GM23248 (cell line): ENCODE measurements at places on chromosomes 12 and 14. TPM values are rescaled to one million over a fixed set of nuclear protein-coding genes. Genes with fewer than 3 reads are reported as not detected.

DNA sequence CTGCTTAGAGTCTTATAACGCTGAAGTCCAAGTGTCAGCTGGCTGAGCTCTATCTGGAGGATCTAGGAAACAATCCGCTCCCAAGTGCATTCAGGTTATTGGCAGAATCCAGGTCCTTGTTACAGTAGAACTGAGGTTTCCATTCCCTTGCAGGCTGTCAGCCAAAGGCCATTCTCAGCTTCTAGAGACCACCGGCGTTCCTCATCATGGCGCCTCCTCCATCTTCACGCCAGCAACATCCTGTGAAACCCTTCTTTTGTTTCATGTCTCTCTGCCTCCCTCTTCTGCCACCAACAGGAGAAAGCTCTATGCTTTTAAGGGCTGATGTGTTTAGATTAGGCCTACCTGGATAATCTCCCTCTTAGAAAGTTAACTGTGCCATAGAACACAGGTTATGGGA lies 133.0 kb upstream of the RASSF8 start:
- DNase-seq = no peak

DNA sequence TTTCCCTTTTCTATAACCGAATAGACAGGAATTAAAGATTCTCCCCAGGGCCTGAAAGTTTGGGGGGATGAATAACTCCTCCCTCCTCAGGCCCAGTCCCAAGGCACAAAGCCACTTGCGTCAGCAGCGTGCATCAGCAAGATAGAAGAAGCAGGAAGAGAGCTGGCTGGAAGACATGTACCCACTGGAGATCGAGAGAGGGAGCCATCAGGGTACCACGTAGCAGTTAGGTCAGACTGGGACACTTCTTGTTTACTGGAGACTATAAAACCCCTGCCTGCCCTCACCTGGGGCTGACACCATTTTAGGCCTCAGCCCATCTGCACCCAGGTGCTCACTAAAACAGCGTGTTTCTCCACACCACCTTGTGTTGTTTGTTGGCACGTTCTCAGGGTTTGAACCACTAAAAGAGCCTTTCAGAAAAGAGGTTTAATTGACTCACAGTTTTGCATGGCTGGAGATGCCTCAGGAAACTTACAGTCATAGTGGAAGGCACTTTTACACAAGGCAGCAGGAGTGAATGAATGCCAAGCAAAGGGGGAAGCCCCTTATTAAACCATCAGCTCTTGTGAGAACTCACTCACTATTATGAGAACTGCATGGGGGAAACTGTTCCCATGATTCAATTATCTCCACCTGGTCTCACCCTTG lies 93.2 kb downstream of the TMTC3 start:
- DNase-seq = no peak

- no peak for DNase-seq
These were observed 31.7 kb upstream of the TDRD9 start for GRCh38 chr14:103896578-103896977.

DNA sequence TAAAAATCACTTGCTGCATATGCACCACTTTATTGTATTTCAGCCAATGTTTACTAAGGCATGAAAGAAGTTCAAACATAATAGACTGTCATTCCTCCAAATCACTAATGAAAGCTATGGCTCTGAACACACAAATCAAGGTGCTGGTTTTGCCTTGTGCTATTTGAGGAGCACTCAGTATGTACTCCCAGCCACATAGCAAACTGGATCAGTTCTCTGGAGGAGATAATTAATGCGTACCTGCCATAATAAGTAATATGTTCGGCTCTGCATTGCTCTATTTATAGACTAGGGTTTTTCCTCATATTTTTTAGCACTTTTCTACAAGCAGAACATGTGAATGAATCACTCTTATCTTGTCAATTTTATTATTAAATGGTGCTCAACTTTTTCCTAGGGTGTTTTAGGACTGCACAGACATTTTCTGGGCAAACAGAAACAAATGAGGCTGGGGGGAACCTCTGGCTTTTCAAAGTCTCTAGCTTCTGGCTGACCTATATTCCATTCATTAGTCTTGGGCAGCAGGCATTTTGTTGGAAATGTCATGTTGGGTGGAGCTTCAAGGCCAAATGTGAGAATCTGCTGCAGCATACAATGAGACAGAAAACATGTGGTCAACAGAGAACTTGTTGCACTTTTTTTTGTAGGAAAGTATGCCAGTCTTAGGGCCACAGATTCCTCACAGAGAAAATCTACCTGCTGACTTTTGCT lies 88.4 kb downstream of the GRIP1 start:
- DNase-seq = no peak

- DNase-seq = no peak
These were observed 1.8 kb downstream of the LYSET start for GRCh38 chr14:93186956-93187355.

Gene MYRFL
- not detected in 2 replicates for total RNA-seq

GRCh38 chr12:66934302-66935062 lies 255.6 kb upstream of the GRIP1 start:
- no peak for DNase-seq

DNA sequence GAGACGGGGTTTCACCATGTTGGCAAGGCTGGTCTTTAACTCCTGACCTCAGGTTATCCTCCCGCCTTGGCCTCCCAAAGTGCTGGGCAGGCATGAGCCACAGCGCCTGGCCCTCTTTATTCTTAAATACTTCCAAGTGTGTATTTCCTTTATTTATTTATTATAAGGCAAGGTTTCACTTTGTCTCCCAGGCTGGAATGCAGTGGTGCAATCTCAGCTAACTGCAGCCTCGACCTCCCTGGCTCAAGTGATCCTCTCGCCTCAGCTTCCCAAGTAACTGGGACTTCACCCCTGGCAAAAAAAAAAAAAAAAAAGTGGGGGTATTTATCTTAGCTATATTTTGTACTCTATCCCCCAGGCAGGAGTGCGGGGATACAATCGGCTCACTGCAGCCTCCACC lies 6.8 kb downstream of the FAM216A start:
- DNase-seq = no peak
